Naive B cell (primary cell): ENCODE measurements at places on chromosomes 5 and 9. TPM values are rescaled to one million over a fixed set of nuclear protein-coding genes. Genes with fewer than 3 reads are reported as not detected.
A peak's percentile ranks its signal among the peaks of the same experiment; 100 is the strongest.

GRCh38 chr5:149583394-149583793 is 2.1 kb downstream of the ARHGEF37 start:
- H3K4me3 ChIP-seq, result no peak overlapping the region
- peaks cover 6% of the 10 kb centered on the region for H3K4me1 ChIP-seq
- no peak for DNase-seq
- no peaks in the 10 kb centered on the region for H3K36me3 ChIP-seq
- peaks cover 38% of the 10 kb centered on the region for H3K27me3 ChIP-seq
- H3K27ac ChIP-seq, result no peak overlapping the region

Gene MARVELD2
- polyA plus RNA-seq, result 0.16 TPM

GRCh38 chr9:114169029-114169951 is 14.0 kb downstream of the COL27A1 start:
- no peak overlapping the region for H3K4me3 ChIP-seq
- peaks cover 12% of the 10 kb centered on the region for H3K27me3 ChIP-seq
- DNase-seq, result no peak
- H3K27ac ChIP-seq, result no peak overlapping the region
- no peaks in the 10 kb centered on the region for H3K4me1 ChIP-seq
- H3K36me3 ChIP-seq, result no peaks in the 10 kb centered on the region

DNA sequence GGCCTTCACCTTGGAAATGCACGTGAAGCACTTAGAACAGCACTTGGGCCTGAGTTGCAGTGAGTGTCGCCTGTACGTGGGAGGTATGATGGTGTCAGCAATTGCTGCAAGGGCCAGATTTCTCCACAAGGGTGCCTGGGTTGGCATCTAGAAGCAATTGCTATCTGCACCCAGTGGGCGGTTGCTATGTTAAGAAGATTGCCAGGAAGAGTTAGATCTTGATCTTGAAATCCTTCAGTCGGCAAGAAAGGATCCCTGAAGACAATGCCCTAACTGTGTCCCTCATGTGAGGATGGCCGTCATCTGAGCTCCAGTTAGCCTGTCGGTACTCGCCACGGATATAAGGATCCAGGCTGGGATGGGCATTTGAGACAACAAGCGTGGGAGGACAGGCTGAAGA is 62.9 kb downstream of the MAMDC2 start:
- no peaks in the 10 kb centered on the region for H3K36me3 ChIP-seq
- H3K4me1 ChIP-seq, result peaks cover 8% of the 10 kb centered on the region
- H3K4me3 ChIP-seq, result no peak overlapping the region
- peaks cover 8% of the 10 kb centered on the region for H3K27me3 ChIP-seq
- H3K27ac ChIP-seq, result no peak overlapping the region

DNA sequence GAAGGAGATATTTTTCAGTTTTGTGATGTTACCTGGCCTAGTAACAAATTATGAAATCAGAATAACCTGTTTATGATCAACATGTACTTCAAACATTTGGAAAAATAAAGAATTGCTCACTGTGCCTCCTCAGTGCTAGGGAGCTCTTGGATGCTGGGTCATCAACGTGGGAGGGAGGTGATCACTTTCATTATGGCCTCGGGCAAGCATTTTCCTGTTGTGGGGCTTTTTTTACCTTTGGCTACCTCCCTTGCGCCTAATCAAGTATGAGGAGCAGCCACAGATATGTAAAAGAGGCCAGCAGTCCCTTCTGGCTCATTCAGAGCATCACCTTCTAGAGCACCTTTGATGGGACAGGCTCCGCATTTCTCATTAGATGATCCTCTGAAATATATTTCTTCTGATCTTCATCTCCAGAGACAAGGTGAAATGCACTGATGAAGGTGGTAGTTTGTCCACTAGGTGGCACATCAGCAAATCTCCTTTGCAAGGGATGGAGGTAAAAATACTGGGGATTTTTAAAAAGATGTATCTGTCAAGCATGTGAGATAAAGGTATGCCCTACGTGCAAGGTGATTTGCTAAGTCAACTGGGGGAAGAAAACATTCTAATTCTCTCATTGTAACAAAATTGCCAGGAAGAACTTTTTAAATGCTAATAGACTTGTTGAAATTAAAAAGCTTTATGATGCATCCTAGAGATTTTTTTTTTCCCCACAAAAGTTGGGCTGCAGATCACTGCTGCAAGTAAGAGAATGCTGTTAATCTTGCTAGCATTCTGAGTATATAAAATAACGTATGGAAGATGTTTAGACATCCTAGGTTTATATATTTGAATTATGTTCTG is 218.2 kb downstream of the MAST4 start:
- H3K4me3 ChIP-seq, result no peak overlapping the region
- H3K36me3 ChIP-seq, result no peaks in the 10 kb centered on the region
- H3K27ac ChIP-seq, result no peak overlapping the region
- DNase-seq, result peak; percentile 11

Gene C5orf63
- 7.9 TPM for polyA plus RNA-seq

DNA sequence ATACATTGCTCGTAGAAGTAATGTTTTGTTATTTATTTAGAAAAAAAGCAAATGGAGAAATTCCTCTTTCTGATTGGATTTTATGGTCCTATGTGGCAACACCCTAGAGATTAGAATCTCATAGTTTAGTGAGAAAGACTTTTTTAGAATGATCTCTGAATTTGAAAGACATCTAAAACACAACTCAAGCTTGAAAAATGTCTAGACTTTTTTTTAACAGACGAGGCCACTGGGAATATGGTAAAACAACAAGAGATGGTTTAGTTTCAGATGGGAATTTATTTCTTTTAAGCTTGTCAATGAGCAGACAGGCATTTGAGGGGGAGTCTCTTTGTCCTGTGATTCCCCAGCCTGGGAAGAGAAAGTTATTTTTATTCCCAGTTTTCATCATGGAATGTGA is 122.1 kb downstream of the NTRK2 start:
- H3K27me3 ChIP-seq, result no peaks in the 10 kb centered on the region
- no peaks in the 10 kb centered on the region for H3K36me3 ChIP-seq
- H3K27ac ChIP-seq, result no peak overlapping the region
- no peak for DNase-seq

- no peaks in the 10 kb centered on the region for H3K36me3 ChIP-seq
- H3K27ac ChIP-seq, result no peak overlapping the region
- H3K4me3 ChIP-seq, result no peak overlapping the region
- H3K27me3 ChIP-seq, result no peaks in the 10 kb centered on the region
- DNase-seq, result no peak
- no peaks in the 10 kb centered on the region for H3K4me1 ChIP-seq
These were observed 16.2 kb upstream of the MAT2B start for GRCh38 chr5:163489055-163489744.

Gene ANKRD18B
- polyA plus RNA-seq, result not detected

DNA sequence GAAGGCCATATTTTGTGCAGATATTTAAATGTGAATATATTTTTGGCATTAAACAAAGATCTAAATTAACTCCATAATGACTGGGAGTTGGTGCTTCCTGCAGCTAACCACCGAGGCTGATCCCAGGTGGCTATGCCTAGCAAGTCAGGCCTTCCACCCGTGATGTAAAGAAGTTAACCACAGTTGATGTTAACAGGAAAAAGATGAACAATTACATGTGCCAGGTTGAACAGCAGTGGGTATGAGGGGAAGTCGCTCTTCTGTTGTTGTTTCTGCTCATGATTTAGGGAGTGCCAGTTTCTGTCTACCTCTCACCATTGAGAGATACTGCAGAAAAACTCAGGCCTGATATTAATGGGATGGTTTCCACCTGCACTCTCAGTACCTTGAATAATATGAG is 334.3 kb downstream of the EBF1 start:
- H3K27ac ChIP-seq, result peak overlapping the region; percentile 83
- no peaks in the 10 kb centered on the region for H3K27me3 ChIP-seq
- peaks cover 14% of the 10 kb centered on the region for H3K36me3 ChIP-seq
- peak overlapping the region; percentile 72 for H3K4me3 ChIP-seq
- peak; percentile 34 for DNase-seq

GRCh38 chr9:129370770-129371169 is 192.7 kb upstream of the IER5L start:
- DNase-seq, result no peak
- no peak overlapping the region for H3K27ac ChIP-seq
- no peaks in the 10 kb centered on the region for H3K4me1 ChIP-seq
- H3K4me3 ChIP-seq, result no peak overlapping the region

Gene DIPK1B
- 5.2 TPM for polyA plus RNA-seq

- H3K27ac ChIP-seq, result peak overlapping the region; percentile 96
- peak overlapping the region; percentile 81 for H3K4me3 ChIP-seq
- H3K4me1 ChIP-seq, result peaks cover 43% of the 10 kb centered on the region
- no peak for DNase-seq
These were observed 5.3 kb upstream of the BICD2 start for GRCh38 chr9:92769990-92770359.

DNA sequence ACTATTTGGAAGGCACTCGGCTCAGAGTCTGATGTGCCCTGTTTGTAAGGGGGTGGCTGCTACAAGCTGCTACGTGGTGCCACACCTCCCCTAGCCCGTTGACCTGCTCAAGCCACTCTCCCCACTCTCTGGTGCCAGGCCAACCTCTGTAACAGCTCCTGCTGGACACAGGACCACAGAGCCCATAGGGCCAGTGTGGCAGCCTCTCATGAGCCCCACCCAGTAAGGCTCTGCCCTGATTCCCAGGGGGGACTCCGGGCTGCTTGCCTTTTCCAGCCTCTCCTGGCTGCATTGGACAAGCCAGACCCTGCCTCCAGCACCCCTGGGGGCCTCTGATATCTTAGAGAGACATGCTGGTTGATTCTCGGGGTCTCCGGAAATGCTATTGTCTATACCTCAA is 53.3 kb upstream of the ANGPTL2 start:
- DNase-seq, result no peak
- no peak overlapping the region for H3K27ac ChIP-seq
- peaks cover 20% of the 10 kb centered on the region for H3K36me3 ChIP-seq
- H3K27me3 ChIP-seq, result no peaks in the 10 kb centered on the region
- H3K4me1 ChIP-seq, result no peaks in the 10 kb centered on the region

- H3K27me3 ChIP-seq, result no peaks in the 10 kb centered on the region
- peak overlapping the region; percentile 90 for H3K27ac ChIP-seq
- H3K4me3 ChIP-seq, result peak overlapping the region; percentile 92
- peaks cover 90% of the 10 kb centered on the region for H3K4me1 ChIP-seq
These were observed 1.4 kb downstream of the MZB1 start for GRCh38 chr5:139388198-139388821.

GRCh38 chr9:14434158-14434504 is 120.2 kb upstream of the NFIB start:
- peaks cover 28% of the 10 kb centered on the region for H3K27me3 ChIP-seq
- H3K4me1 ChIP-seq, result no peaks in the 10 kb centered on the region
- H3K36me3 ChIP-seq, result no peaks in the 10 kb centered on the region
- DNase-seq, result no peak
- no peak overlapping the region for H3K27ac ChIP-seq

GRCh38 chr9:22508790-22509189 is 62.2 kb downstream of the DMRTA1 start:
- no peak overlapping the region for H3K27ac ChIP-seq
- no peak for DNase-seq
- H3K27me3 ChIP-seq, result peaks cover 4% of the 10 kb centered on the region
- no peaks in the 10 kb centered on the region for H3K4me1 ChIP-seq

Gene GRM6
- polyA plus RNA-seq, result not detected

DNA sequence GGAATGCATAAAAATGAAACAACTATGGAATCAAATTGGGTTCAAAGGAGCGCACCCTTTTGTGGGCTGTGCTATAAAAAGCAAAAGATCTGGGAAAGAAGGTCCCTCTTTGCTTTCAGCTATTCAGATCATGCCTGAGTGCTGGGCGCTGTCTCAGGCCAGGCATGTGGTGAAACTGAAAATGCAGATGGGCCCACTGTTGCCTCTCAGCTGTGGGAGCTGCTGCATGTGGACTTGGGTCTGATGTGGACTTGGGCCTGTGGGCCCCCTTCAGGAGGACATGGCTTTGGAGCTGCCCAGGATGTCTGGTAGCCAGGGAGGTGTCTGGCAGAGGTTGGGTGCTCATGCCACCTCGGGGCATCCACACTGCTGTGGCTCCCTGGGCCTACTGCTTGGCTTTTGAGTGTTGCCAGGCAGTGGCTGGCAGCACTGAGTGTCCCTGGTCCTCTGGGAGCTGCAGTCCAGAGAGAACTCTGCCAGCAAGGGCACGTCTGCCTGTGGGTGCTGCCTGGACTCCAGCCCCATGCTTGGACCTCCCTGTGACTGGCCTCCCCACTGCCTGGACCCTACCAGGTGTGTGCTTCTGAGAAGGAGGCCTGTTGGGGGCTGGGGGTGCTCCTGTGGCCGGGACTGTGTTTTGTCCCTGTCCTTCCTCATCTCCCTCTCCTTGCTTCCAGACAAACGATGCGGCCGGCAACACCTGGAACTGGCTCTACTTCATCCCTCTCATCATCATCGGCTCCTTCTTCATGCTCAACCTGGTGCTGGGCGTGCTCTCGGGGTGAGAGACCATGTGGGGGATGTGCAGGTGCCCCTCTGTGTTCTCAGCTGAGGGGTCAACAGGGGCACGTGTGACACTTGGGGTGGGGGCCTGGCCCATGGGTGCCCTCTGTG is 74.3 kb downstream of the CACNA1B start:
- no peaks in the 10 kb centered on the region for H3K4me1 ChIP-seq
- peak overlapping the region; percentile 60 for H3K4me3 ChIP-seq
- DNase-seq, result no peak
- H3K27ac ChIP-seq, result no peak overlapping the region
- no peaks in the 10 kb centered on the region for H3K36me3 ChIP-seq

DNA sequence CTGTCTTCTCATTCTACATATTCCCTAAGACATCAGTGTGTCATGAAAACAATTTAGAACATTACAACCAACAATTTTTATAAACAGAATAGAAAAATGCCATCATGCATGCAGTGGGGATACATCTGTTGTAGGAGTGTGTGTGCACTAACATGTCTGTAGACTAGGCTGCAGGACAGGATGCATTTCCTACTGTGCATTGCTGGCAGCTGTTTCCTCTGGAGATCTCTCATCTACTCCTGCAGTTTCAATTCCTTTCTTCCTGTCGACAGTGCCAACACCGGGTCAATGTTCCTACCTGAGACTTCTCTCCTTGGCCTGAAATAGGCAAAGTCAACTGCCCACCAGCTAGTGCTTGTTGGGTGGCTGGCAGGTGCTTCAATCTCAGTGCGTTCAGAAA is 69.8 kb downstream of the ANKH start:
- H3K4me1 ChIP-seq, result peaks cover 17% of the 10 kb centered on the region
- peaks cover 18% of the 10 kb centered on the region for H3K36me3 ChIP-seq
- peak overlapping the region; percentile 23 for H3K27ac ChIP-seq
- no peak for DNase-seq

Gene SHROOM1
- not detected for polyA plus RNA-seq

GRCh38 chr5:14364096-14364495 is 217.5 kb upstream of the OTULINL start:
- peaks cover 11% of the 10 kb centered on the region for H3K4me1 ChIP-seq
- H3K4me3 ChIP-seq, result no peak overlapping the region
- no peak for DNase-seq
- H3K36me3 ChIP-seq, result peaks cover 41% of the 10 kb centered on the region
- H3K27me3 ChIP-seq, result no peaks in the 10 kb centered on the region

GRCh38 chr5:125411744-125412560 is 665.5 kb upstream of the ZNF608 start:
- DNase-seq, result no peak
- no peaks in the 10 kb centered on the region for H3K27me3 ChIP-seq
- no peaks in the 10 kb centered on the region for H3K36me3 ChIP-seq
- peaks cover 25% of the 10 kb centered on the region for H3K4me1 ChIP-seq
- peak overlapping the region; percentile 6 for H3K27ac ChIP-seq
- peak overlapping the region; percentile 40 for H3K4me3 ChIP-seq
